ENCODE measurements at places on chromosomes 3 and 15.

DNA sequence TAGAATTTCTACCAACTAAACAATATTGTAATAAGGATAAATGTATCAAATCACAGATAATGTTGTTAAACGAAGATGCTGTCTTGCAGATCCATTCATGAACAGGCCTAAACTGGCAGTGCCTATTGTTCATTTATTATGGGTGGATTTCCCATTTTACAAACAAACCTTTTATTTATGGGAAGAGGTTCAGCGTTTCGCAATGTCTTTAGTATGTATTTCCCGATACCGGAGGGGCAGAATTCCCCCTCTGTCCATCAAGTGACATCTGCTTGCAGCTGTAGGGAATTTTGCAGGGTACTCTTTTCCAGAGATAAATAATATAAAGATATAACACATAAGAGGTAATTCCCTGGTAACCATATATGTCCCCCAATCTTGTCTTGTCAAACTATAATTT, 5.7 kb downstream of the CEP19 start:
- no peak for DNase-seq

GRCh38 chr3:68986496-68987208, 26.8 kb downstream of the EOGT start:
- no peak for DNase-seq

GRCh38 chr3:120093119-120093910, 932 bp downstream of the GSK3B start:
- DNase-seq = peak; percentile 33

GRCh38 chr15:90165659-90166489, 35.3 kb upstream of the SEMA4B start:
- DNase-seq = peak; percentile 100

GRCh38 chr3:3038201-3038991, 71.8 kb downstream of the IL5RA start:
- DNase-seq = no peak

- DNase-seq = peak; percentile 25
Observed at GRCh38 chr3:130737622-130738021, 9.0 kb downstream of the PIK3R4 start.

DNA sequence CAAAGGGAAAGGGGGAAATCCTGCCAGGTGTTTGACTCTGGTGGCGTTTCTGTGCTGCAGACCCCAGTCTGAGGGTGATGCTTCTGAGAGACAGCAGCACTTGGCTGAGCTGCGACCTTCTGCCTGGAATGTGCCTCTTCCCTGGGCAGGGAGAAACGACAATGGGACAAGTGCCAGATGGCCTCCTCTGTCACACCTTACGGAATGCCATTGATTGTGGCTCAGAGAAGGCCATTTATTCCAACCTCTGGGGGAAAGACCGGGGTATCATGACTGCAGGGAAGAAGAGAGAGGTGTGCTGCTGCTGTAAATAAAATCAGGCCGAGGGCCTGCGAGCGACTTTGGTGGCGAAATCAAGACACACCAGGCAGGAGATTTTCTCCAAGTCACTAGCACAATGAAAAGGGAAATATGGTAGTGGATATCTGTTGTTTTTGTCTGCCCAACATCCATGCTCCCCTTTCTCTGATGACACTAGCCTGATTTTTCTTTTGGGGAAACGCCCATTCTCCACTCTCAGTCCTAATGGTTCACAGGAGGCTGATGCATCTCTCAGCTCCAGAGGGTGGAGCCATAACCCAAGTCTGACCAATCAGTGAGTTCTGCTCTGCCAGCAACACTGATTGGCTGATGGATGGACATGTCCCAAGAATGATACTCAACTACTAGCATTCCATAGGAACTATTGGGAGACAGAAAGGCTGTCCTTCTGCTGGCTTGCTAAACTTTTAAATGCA, 336.1 kb downstream of the FOXP1 start:
- peak; percentile 50 for DNase-seq

GRCh38 chr3:107837895-107838612, 252.8 kb downstream of the CD47 start:
- no peak for DNase-seq

- peak; percentile 15 for DNase-seq
Observed at GRCh38 chr3:194976874-194977273, 291.2 kb downstream of the FAM43A start.

GRCh38 chr15:85150130-85150480, 168.4 kb downstream of the PDE8A start:
- DNase-seq = no peak

GRCh38 chr3:191362524-191363090, 32.3 kb upstream of the UTS2B start:
- DNase-seq = no peak

DNA sequence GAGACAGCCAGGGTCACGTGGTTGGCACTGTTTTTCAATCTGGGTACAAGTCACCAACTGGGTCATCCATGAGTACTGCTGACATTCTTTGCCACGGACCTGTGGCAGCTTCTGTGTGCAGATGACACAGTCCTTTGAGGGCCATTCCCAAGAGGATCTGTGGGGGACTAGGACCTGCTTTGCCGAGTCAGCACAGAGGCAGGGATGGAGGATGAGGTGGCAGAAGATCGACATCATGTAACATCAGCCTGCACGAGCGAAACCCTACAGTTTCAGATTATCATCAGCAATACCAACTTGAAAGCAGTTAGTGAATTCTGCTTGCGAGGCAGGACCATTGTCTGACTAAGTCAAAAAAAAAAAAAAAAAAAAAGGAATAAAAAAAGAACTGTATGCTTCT, 227.7 kb downstream of the FOXP1 start:
- no peak for DNase-seq

Data from EL (cell line).